Activated CD4-positive, alpha-beta T cell treated with anti-CD3 and anti-CD28 coated beads for 4 hours (primary cell): ENCODE measurements at places on chromosomes 6 and 20.

DNA sequence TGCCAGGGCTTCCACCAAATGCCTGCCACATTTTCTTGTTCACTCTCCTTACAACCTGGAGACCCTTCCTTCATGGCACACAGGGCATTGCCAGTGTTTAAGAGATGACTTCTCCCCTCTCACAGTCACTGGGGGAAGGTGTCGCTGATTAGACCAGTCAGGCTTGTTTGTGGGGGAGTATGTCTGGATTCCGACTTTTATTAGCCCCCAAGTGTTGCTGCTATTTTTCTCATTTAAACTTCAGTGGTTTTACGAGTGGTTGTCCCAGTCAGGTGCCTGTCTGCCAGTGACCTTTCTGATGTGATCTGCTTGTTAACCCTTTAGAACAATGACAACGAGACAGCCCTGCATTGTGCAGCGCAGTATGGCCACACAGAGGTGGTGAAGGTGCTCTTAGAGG lies 92.3 kb downstream of the ANKS1A start:
- DNase-seq: no peak

GRCh38 chr6:56714982-56715456 lies 72.3 kb upstream of the DST start:
- no peak for DNase-seq

DNA sequence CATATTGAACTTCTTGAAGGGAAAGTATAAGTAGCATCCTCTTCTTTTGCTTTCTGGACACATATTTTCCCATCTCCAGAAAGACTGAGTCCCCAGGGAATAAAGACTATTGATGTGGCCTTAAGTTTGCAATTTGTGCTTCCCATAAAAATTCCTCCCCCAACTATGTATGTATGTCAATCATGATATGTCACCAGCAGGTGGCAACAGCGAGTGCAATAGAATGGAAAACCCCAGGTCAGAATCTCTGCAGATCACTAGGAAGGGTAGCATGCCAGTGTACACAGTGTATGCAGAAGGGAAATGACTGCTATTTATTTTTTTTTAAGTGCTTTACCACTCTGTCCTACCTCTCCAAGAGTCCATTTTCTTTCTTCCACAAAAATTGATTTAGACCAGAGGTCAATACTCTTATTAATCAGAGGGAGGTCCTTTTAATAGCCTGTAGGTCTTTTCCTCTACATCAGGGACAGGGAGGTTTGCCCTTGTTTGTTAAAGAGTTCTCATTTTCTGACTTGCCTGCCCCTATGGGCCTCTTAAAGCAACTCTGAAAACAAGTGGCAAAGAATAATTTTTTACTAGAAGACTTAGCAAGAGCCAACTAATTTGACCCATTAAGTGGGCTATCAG lies 61.4 kb downstream of the BMP2 start:
- DNase-seq: no peak

DNA sequence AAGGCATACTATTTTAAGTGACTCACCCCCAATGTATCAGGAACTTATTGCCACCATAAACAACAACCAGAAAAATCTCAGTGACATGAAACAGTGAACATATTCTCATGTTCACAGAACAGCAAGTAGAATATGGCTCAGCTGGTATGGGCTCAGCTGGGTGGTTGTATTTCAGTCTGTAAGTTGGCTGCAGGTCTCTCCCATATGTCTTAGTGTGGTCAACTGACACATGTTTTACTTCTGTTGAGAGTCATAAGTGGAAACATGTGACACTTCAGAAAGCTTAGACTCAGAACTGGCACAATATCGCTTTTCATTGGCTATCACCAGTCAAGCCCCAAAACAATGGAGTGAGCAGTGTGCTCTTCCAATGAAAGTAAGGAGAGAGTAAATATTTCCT lies 574.1 kb downstream of the HAO1 start:
- DNase-seq: no peak

- no peak for DNase-seq
Measured at GRCh38 chr6:53768636-53769035, 26.2 kb upstream of the LRRC1 start.

- no peak for DNase-seq
Measured at GRCh38 chr6:116016846-116017545, 43.7 kb downstream of the FRK start.

DNA sequence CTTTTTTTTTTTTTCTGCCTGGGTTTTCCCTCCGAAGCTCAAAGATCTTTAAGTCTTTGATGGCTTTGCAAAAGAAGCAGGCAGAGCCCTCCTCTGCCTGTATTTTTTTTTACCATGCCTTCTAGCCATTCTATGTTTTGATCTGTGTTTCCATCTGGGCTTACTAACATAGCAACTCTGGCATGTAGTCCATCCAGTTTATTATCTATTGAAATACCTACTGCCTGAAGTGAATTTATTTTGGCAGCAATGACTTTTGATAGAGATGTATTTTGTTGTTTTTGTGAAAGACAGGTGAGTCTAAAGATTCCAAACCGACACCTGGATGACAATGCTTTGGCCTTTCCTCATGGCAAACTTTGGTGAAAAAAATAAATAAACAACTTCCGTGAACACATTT lies 1157.7 kb upstream of the MAP3K7 start:
- no peak for DNase-seq
